ENCODE measurements at places on chromosomes 3 and 15.

DNA sequence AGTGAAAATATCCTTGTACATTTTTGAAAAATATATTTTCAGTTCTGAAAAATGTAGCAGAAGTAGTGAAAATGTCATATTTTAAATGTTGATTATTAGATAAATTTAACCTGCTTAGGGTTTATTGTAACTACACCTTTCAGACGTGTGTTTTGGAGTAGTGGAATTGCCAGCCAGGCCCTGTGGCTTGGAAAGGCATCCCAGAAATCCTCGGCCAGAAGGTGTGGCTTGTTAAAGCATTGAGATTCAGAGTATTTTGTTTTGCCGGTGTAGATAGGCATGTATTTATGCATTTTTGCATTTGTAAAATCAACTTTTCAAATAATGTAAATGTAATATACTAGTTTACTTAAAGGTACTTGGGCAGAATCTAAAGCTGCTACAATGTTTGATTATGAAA lies 7.0 kb downstream of the EBLN2 start:
- no peak for DNase-seq
- no peaks in the 10 kb centered on the region for H3K36me3 ChIP-seq
- H3K27me3 ChIP-seq: no peaks in the 10 kb centered on the region
- H3K27ac ChIP-seq: no peak overlapping the region

- no peaks in the 10 kb centered on the region for H3K36me3 ChIP-seq
- H3K4me3 ChIP-seq: no peak overlapping the region
- no peak overlapping the region for H3K27ac ChIP-seq
- H3K4me1 ChIP-seq: no peaks in the 10 kb centered on the region
- DNase-seq: no peak
Observed at GRCh38 chr3:31515486-31516284, 17.0 kb upstream of the STT3B start.

GRCh38 chr15:51096976-51097375 lies 2.3 kb upstream of the TNFAIP8L3 start:
- H3K27me3 ChIP-seq: peaks cover 71% of the 10 kb centered on the region
- no peak overlapping the region for H3K27ac ChIP-seq
- no peak overlapping the region for H3K4me3 ChIP-seq
- DNase-seq: no peak
- H3K36me3 ChIP-seq: no peaks in the 10 kb centered on the region
- H3K4me1 ChIP-seq: peaks cover 10% of the 10 kb centered on the region

DNA sequence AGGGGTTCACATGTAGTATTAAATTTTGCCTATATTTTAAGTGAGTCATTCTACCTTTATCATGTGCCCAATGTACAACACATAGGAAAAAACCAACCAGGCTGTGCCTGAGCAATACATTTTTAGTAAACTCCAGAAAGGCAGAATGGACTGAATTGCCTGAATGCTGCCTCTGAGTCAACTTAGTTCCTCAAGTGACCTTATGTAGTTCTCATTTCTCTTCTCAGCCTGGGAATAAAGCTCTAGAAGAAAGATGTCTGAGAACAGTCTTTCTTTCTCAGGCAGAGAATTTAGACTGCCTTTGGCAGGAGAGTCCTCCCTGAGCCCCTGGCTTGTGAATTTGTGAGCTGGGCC lies 13.0 kb downstream of the ST3GAL6 start:
- H3K36me3 ChIP-seq: no peaks in the 10 kb centered on the region
- no peak for DNase-seq
- H3K27me3 ChIP-seq: peaks cover 13% of the 10 kb centered on the region
- no peak overlapping the region for H3K27ac ChIP-seq

- H3K27ac ChIP-seq: no peak overlapping the region
- H3K4me3 ChIP-seq: no peak overlapping the region
- no peak for DNase-seq
- peaks cover 31% of the 10 kb centered on the region for H3K36me3 ChIP-seq
- no peaks in the 10 kb centered on the region for H3K27me3 ChIP-seq
- no peaks in the 10 kb centered on the region for H3K4me1 ChIP-seq
Observed at GRCh38 chr3:9695345-9695744, 8.3 kb upstream of the CPNE9 start.

DNA sequence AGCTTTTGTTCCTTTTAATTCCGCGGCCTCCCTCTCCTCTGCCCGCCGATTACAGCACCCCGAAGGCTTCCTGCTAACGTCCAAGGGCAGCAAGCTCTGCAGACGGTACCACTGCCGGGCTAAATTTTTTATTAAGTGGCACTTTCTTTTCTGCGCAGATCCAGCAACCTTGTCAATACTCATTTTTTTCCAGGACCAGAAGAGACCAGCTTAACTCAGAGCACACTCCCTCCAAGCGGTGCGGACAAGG lies 542 bp upstream of the MEIS2 start:
- H3K4me1 ChIP-seq: peaks cover 49% of the 10 kb centered on the region
- peaks cover 15% of the 10 kb centered on the region for H3K36me3 ChIP-seq
- no peak for DNase-seq

GRCh38 chr15:79450648-79451047 lies 18.5 kb downstream of the MINAR1 start:
- H3K4me1 ChIP-seq: no peaks in the 10 kb centered on the region
- H3K4me3 ChIP-seq: no peak overlapping the region
- no peak overlapping the region for H3K27ac ChIP-seq
- H3K27me3 ChIP-seq: peaks cover 9% of the 10 kb centered on the region

All from naive thymus-derived CD8-positive, alpha-beta T cell (primary cell).